Activated naive CD8-positive, alpha-beta T cell treated with anti-CD3 and anti-CD28 coated beads for 36 hours (primary cell): ENCODE measurements at places on chromosomes 3 and 15.

GRCh38 chr15:33040496-33040895 lies 154.0 kb downstream of the FMN1 start:
- DNase-seq: no peak

GRCh38 chr15:38506997-38507396 lies 53.1 kb downstream of the FAM98B start:
- no peak for DNase-seq

- no peak for DNase-seq
Measured at GRCh38 chr3:184582646-184583577, 21.3 kb downstream of the EPHB3 start.

GRCh38 chr15:45799508-45799907 lies 164.7 kb downstream of the SQOR start:
- no peak for DNase-seq

- DNase-seq: no peak
Measured at GRCh38 chr15:60612400-60613048, 133.6 kb upstream of the ICE2 start.

GRCh38 chr3:160395297-160395696 lies 3.7 kb downstream of the IFT80 start:
- DNase-seq: no peak

DNA sequence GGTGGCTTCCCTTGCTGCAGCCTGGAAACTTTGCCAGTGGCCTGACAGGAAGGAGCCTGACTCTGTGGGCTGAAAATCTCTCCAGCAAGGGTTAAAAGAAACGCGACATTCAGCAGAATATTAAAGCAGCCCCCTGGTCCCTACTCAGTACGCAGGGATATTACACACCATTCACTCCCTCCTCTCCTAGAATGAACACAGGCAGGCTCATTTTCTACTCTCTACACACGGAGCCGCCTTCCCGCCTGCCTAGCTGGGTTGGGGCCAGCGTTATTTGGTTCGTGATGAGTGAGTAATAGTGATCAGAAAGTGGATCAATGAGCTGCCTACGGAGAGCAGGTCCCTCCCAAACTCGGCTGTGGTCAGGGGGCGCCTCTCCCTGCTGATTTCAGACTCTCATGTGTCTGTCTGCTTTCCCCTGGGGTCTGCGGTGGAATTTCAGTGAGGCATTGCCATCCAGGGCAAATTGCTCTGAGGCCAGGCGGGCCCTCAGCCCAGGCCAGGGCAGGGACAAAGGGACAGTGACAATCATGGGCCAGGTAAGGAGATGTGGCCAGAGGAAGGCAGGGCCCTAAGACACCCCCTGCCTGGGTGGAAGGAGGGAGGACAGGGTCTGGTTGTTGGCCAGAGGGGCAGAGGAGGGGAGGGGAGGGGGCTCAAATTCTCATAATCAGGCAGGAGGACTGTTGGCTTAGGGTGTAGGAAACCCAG lies 2.8 kb downstream of the EPHB1 start:
- no peak for DNase-seq
